ENCODE measurements at places on chromosomes 5 and 9.

DNA sequence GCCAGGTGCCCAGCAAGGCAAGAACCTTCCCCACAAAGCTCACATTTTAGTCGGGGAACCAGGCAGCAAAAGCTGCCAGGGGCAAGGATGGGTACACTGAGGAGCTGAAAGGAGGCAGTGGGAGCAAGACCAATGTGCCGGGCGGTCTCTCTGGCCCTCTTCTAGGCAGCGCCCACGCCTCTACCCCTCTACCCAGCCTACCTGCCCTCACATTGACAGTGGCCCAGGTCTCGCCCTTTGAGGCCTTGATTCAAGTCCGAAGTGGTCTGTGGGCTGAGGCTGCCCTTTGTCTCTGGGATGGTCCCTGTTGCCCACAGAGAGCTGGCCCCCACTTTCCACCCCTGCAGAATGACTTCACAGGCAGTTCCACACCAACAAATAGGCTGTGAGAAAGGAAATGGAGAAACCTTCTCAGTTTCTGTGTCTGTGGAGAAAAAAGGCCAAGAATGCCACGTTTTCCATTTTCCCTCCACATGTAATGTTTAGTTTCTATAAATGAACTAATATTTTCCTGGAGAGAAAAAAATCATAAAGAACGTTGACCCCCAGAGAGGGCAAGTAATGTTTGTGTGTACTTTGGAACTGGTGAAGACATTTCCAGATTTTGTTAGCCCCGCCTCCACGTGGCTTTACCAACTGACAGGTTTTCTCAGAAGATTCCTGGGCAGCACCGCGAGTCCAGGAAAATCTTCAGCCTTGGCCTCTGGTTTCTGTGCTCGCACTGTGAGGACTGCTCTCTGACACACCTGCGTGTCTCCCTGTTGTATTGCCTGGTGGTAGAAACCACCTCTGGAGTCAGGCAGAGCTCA, 57.4 kb upstream of the ANGPTL2 start:
- DNase-seq, result no peak

GRCh38 chr9:1707291-1707690, 307.9 kb upstream of the SMARCA2 start:
- no peak for DNase-seq

GRCh38 chr5:180128671-180129261, 57.2 kb upstream of the RNF130 start:
- DNase-seq, result no peak

DNA sequence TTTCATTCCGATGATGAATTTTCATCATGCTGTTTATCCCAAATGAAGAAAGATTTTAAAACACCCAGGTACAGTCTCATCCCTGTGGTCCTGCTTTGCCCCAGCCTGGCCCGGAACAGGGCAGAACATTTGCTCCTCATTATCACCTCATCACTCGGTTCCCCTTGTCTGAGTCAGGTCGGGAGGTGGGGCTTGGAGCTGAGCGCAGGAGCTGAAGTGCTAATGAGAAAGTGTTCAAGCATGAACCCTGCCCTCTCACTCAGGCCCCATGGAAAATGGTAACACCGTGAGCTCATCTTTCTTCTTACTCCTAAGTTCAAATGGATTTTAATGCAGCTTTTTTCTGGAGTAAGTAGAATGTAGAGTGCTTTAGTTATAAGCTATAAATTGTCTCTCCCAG, 466.2 kb downstream of the KDM4C start:
- no peak for DNase-seq

DNA sequence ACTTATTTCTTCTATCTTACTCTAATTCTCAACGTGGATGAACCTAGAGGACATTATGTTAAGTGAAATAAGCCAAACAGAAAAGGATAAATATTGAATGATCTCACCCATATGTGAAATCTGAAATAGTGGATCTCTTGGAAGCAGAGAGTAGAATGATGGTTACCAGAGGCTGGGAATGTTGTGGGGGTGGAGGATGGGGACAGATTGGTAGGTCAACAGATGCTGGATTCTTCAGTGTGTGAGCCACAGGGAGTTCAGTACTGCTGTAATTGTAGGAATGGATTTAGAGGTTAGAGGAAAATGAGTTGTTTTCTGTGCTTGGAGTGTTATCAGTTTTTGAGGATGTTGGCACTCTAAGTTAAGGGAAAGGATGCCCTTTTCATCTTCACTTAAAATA, 190.6 kb downstream of the FBXL7 start:
- DNase-seq, result no peak

DNA sequence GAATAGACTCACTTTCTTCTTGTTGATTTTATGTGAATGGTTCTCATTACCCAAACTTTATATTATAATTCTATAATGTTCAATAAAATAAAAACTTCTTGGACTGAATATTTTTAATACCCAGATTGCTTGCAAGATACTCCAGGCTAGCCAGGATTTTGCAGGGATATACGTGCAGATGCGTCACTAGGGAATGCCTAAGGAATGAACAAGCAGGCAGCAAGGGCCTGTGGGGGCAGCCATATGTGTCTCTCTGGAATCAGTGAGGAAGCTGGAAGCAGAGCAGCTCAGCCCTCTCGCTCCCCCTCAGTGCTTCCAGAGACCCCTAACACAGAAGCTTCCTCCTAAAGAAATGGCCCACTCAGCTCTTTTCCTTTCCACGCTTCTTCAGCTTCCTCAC, 457.4 kb downstream of the CCDC171 start:
- DNase-seq, result no peak

DNA sequence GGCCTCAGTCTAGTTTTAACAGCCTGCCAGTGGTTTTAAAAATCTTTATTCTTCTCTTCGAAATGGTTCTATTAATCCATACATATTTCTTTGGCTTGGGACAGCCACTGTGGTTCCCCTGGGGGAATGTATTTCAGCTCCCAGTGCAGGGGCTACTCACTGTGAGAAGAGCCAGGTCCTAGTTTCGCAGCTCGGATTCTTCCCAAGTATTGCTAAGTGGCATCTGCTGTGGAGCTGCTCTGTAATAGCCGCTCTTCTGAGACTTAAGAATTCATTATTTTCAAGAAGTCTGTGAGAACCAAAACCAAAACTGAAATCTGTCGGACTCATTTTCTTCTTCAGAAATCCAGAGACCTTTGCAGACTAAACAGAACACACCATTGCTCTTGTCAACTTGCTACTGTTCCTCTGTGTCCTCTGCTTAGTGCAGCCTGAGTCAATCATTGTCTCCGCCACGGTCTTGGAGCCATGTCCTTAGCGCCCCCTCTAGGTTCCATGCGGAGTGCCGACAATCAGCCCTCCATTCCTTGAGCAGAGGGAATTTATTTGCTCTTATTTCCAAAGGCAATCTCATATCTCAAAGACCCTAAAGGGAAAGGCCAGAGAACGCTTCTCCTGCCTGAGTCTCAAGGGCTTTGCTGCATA, 478.2 kb downstream of the SPATA31D1 start:
- DNase-seq, result no peak

GRCh38 chr5:140633021-140633471, at the start of gene CD14:
TSS of gene CD14 (minus strand) at chr5:140633175. CDS start at chr5:140633071, 104 bp downstream.
- DNase-seq, result no peak
